Cerebellar nuclear complex (tissue), 1 donor: ENCODE measurements at places on chromosomes 5 and 9.

GRCh38 chr9:18366184-18366583 is 107.8 kb upstream of the ADAMTSL1 start:
- DNase-seq, result no peak

GRCh38 chr5:139023286-139023685 is 148.2 kb upstream of the LRRTM2 start:
- DNase-seq, result no peak

DNA sequence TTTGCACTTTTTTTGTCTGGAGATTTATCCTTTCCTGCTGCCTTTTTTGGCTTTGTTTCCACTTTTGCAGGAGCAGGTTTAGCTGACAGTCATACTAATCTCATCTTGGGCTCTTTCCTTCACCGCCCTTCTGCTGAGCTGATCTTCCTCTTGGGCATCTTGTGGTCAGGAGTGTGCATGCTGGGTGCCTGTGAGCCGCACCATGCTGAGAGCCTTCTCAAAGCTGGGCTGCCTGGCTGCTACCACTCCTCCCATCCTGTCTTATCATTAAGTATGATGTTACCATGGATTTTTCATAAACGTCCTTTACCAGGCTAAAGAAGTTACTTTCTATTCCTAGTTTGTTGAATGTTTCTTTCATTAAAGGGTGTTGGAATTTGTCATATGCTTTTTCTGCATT is 49.5 kb upstream of the MCCC2 start:
- DNase-seq, result no peak

DNA sequence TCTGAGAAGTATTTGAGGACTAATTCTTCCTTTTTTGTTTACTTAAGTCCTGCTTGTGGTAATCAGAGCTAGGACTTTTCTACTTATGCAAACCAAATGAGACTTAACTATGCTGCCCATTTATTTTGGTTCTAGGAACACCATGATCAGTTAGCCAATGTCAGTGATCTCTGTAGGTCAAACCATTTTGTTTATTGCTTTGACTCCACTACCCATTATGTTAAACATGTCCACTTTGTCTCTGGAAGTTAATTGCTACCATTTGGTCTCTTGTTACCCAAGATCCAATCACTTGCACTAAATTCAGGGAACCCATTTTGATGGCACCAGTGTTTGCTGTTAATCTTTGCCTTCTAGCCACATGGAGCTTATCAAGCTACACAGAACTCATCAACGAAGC is 161.9 kb downstream of the CCDC171 start:
- no peak for DNase-seq

GRCh38 chr9:99488131-99489059 is 266.3 kb downstream of the SEC61B start:
- no peak for DNase-seq

- no peak for DNase-seq
Observed at GRCh38 chr5:113047733-113048652, 71.4 kb downstream of the DCP2 start.

- DNase-seq, result no peak
Observed at GRCh38 chr9:101388507-101388993, 3.7 kb upstream of the BAAT start.

- no peak for DNase-seq
Observed at GRCh38 chr9:87910821-87911220, 6.9 kb upstream of the SPATA31C1 start.

- no peak for DNase-seq
Observed at GRCh38 chr5:15191012-15191411, 309.0 kb upstream of the FBXL7 start.

- peak; percentile 18 for DNase-seq
Observed at GRCh38 chr9:113446323-113446740, 17.2 kb upstream of the RGS3 start.

DNA sequence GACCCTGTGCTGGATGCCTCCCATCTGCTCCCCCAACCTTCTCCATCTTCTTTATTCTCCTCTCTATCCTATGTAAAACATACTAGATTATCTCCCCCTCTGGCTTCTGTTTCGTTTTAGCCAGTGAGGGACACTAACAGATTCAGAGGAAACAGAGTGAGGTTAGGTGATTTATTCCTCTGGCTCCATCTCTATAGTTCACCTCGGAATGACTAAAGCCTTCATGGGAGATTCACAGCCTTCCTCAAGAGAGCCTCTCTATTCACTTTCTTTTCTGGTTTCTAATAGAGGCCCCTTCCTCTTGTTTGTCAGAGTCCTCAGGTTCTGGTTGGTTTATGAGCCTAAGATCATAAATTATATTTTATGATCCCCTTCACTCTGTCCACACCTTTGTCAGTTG is 633.1 kb upstream of the TYRP1 start:
- DNase-seq, result no peak

- DNase-seq, result peak; percentile 72
Observed at GRCh38 chr9:89597711-89598362, 7.0 kb upstream of the GADD45G start.

DNA sequence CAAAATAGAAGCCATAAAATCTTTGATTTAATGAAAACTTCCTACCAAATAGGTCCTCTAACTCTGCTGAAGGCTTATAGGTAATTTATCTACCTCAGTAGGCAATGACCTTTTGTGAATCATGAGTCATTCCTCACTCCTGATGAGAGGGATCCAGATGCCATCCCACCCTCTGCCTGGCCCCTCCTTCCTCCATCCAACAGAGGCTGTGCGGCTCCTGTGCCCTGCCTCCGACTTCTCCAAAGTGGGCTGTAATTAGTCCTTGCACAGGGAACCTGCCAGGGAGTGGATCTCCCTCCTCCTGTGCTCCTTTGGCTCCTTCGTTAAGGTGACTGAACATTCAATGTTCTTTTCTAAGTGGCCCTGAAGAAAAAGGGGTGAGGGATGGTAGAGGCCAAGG is 213.9 kb upstream of the TBCA start:
- no peak for DNase-seq

- no peak for DNase-seq
Observed at GRCh38 chr5:65262649-65263059, 219.1 kb downstream of the ADAMTS6 start.
